ENCODE measurements at places on chromosomes 7 and 10.
A peak's percentile ranks its signal among the peaks of the same experiment; 100 is the strongest.

- DNase-seq, result no peak
Measured at GRCh38 chr10:99406149-99406548, 24.3 kb downstream of the GOT1 start.

- DNase-seq, result no peak
Measured at GRCh38 chr7:1645476-1645875, 24.6 kb upstream of the ELFN1 start.

DNA sequence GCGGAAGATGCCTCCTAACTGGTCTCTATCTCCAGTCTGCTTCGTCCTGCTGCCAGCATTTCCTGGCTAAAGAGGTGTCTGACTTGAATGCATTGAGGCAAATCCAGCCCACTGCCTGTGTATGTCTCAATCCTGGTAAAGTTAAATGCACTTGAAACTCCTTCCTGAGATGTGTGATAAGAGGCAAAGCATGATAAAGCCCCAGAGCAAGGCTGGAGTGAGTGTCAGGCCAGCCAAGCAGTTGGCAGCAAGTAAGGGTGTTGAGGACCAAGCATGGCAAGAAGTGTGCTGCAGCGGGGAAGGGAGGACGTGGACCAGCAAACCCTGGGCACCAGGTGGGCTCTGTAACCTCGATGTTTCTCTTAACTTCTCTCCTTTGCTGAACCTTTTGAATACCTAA is 29.1 kb downstream of the LRRC18 start:
- no peak for DNase-seq

DNA sequence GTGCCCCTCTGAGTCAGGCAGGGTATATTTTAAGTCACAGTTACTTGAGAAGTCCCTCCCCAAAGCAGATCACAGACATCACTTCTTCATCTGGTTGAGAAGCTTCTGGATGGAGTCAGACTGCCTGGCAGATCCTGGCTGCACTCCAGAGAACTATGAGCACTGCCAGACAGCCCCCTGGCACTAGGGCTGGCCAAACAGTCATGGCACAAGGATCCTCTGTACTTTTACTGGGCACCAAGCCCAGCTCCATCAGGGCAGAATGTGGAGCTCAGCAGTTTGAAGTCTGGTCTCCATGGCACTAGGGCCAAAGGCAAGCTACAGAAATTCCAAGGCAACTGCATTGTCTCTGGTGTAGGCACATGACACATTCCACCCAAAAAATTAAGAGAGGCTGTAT is 162.1 kb downstream of the NRG3 start:
- DNase-seq, result no peak

- no peak for DNase-seq
Measured at GRCh38 chr10:88012641-88013040, 149.2 kb downstream of the PTEN start.

GRCh38 chr7:79436378-79436777 is 17.1 kb downstream of the MAGI2 start:
- peak; percentile 46 for DNase-seq

DNA sequence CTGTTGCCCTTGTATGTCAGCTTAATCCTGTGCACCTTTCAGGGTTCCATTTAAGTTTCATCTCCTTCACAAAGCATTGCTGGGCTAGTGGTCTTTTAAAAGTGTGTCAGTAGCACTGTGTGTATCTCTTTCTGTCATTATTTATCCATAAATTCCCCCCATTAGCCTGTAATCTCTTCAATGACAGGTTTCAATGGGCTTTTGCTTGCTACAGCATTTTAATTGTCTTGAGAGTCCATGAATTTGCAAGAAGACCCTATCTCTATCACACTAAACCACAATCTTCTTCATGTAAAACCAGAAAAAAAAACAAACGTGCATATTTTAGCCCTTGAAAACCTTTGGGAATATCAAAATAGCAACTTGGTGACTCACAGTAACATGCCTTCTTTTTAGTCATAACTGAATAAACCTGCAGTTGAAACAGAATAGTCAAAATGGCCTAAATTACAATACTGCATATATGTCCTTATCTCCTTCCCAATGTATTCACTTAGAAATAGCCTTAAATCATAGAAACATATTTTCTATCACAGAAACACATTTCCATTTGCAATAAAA is 118.6 kb downstream of the PON1 start:
- DNase-seq, result peak; percentile 84

GRCh38 chr7:425794-426188 is 93.9 kb downstream of the PDGFA start:
- no peak for DNase-seq

DNA sequence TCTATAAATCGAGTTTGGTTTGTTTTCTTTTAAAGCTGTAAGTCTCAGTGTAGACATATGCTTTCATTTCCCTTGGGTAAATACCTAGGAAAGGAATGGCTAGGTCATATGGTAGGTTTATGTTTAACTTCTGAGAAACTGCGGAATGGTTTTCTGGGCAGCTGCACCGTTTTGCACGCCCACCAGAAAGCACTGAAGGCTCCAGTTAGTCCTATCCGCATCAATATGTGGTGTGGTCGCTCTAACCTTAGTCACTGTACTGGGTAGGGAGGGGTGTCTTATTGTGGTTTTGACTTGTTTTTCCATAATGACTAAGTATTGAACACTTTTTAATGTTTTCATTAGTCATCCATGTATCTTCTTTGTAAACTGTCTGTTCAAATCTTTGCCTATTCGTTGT is 279.5 kb upstream of the AKR1E2 start:
- DNase-seq, result peak; percentile 57

DNA sequence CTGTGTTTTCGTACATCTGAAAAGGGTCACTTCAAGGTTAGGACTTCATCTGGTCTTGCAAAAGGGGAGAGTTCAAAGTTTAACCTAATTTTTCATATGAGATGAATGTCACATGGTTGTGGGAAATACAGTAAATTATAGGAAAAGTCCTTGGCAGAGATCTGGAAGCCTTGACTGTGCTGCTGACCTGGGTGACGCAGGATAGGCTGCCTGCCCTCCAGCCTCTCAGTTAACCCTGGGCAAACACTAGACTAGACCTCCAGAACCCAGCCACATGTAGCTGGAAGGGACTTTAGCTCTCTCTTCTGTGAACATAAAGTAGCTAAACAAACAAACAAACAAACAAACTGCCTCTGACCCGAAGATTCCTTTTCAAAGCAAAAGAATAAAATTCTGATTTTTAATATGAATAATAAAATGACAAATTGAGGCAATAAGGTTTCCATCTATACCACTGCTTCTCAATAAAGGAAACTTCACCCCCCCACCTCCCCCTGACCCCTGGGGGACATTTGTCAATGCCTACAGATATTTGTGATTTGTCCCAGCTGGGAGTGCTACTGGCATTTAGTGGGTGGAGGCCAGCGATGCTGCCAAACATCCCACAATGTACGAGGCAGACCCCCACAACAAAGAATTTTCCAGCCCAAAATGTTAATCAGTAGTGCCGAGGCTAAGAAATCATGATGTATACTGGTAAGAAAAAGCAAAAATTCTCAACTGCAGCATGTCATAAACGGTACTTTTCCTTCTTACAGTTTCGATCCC is 75.2 kb upstream of the PRR15 start:
- DNase-seq, result no peak

DNA sequence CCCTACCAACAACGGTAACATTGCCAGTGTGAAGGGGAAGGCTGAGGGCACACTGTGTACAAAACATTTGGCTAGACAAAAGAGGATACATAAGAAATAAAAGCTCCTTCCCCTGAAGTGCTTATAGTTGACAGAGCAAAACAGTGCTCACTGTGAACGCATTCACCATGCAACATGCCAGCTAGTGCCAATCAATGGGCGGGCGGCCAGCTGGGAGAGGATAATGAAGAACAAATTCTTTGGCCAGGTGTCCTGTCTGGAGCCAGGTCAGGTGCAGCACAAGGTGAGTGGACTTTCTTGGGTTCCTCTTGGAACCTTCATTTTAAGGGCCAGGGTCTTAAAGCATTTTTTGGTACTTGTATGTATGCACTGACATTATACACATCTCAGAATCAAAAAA is 106.1 kb downstream of the ICA1 start:
- DNase-seq, result no peak

- DNase-seq, result peak; percentile 69
Measured at GRCh38 chr7:101677797-101678479, 48.8 kb upstream of the MYL10 start.

DNA sequence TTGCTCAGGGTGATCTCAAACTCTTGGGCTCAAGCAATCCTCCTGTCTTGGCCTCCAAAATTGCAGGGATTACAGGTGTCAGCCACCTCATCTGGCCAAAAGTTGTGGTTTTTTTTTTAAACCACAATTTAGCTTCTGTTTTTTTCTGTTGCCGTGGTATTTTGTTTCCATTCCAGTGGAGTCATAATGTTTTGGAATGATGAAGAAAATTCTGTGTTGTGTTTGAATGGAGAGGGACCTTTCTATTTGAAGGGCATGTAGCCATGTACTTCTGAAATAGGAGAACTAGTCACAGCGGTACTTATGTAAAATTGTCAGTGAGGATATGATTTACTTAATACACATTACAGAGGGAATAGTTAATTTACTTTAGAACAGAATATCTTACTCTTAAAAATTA is 201.3 kb downstream of the ARL4A start:
- DNase-seq, result no peak

- DNase-seq, result no peak
Measured at GRCh38 chr10:126263006-126263676, 125.1 kb downstream of the ADAM12 start.

DNA sequence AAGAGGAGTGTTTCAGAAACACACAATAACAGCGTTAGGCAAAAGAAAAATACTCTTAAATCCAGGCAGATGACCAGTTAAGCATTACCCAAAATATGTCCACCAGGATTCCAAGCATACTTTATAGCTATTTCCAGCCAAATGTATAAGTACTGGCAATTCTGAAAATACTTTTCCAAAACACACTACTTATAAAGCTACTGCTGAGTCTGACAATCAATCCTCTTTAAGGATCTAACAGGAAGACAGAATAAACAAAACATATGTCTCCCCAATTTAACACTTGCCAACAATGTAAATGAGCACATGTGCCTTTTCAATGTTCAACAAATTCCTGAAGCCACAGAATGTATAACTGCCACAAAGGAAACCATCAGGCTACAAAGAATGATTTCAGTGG is 370.9 kb downstream of the SORCS1 start:
- DNase-seq, result no peak

- DNase-seq, result no peak
Measured at GRCh38 chr10:122678266-122678665, 21.4 kb downstream of the C10orf120 start.

DNA sequence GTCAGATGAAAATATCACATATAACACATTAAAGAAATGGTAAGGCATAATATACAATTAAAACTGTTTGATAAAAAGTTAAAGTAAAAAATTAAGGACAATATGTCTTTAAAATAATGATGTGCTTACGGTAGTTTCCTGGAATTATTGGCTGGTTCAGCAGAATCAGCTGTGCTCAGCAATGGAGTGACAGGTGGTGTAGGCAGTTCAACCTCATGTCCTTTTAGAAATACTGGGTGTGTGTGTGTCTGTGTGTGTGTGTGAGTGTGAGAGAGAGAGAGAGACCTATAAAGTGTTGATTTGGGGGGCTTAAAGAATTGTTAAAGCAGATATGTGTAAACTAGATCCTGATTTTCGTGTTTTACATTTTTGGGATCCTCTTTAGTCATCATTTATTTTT is 141.2 kb downstream of the ADAM22 start:
- no peak for DNase-seq

GRCh38 chr10:114821915-114822443 is 399 bp downstream of the FHIP2A start:
- no peak for DNase-seq

- no peak for DNase-seq
Measured at GRCh38 chr10:15189133-15189885, 20.8 kb upstream of the NMT2 start.

GRCh38 chr10:28263136-28263857 is 39.6 kb downstream of the MPP7 start:
- DNase-seq, result no peak

DNA sequence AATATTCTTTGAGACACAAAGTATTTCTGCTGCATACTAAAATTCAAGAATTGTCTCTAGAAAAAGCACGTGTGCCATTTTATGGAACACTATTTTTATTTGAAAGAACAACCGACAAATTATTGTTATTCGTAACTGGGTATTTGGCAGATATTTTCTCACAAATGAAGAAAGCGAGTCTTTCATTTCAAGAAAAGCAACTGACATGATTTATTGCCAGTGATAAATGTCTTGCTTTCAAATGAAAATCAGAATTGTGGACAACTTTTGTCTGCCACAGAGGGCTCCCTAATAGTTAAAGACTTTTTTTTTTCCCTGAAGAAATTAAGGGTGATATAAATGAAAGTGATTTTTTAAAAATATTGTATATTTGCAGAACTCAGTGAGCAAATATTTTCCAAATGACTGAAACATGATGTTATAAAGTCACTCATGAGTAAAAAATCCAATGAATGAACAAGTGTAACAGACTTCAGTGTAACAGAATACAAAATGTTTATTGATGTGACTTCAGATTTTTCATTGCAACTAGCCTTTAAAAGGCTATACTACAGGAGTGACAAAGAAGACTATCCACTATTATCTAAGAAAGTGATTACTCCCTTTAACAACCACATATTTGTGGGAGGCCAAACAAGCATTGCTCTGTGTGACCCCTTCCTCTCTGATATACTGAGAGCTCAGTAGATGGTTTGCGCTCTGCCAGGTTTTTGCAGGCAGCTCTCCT is 49.0 kb upstream of the SEMA3E start:
- no peak for DNase-seq

GRCh38 chr10:125104559-125104958 is 55.8 kb downstream of the CTBP2 start:
- no peak for DNase-seq

DNA sequence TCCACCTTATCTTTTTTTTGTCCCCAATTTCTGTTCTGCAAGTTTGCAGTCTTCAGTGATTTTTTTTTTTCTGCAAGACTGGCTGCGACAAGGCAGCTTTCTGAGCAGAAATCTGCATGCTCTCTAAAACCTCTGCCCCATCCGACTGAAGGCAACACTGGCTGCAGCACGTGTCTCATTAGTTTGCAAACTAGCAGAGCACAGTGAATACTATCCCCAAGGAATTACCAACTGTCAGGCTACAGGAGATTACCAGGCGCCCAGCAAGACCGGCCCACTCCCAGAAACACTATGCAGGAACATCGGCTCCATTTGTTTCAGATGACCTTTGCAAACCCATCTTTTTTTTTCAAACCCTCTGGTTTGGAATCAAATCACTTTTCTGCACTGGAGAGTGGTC is 538.8 kb downstream of the SORCS1 start:
- no peak for DNase-seq

GRCh38 chr10:130472236-130472635 is 336.0 kb downstream of the GLRX3 start:
- DNase-seq, result no peak

GRCh38 chr7:140673063-140673773 is 473 bp downstream of the ADCK2 start:
- DNase-seq, result peak; percentile 18

DNA sequence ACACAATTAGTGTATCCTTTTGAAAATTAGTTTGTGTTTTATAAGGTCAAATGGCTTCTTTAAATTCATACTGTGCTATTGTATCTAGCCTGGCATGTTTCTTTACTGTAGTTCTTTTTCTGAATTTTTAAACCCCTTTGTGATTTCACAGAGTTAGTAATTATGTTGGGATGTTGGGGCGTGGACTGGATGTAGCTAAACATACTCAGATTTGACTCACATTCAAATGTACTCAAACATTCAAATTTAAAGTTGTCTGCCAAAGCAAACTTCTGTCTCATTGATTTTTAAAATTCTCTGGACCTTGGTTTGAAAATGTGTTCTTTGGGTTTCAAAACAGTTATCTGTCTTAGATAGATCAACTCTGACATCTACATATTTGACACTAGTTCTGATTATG is 7.2 kb upstream of the NRP1 start:
- DNase-seq, result peak; percentile 30
